ENCODE measurements at places on chromosomes 3 and 15.

- no peak for ATAC-seq
These were observed 17.2 kb downstream of the TMOD3 start for GRCh38 chr15:51846463-51847230.

GRCh38 chr3:4948395-4948794 is 30.8 kb upstream of the BHLHE40 start:
- no peak for ATAC-seq

- ATAC-seq, result no peak
These were observed 269.4 kb upstream of the TTC14 start for GRCh38 chr3:180332608-180333007.

DNA sequence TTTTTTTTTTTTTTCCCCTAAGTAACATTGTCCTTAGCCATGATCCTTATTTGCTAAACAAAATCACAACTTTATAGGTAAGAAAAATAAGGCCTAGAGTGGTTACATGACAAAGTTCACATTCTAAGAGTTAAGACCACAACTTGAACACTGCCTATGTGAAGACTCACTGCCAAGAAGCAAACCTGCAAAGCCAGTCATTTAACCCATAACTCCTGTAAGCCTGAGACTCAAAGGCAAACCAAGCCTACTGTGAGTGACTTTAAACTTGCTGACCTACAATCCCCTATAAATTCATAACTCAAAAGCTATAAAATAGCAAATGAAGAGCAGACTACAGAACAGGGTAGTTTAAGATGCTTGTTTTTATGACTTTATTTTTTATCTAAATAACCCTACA is 12.9 kb upstream of the ANKRD28 start:
- no peak for ATAC-seq

DNA sequence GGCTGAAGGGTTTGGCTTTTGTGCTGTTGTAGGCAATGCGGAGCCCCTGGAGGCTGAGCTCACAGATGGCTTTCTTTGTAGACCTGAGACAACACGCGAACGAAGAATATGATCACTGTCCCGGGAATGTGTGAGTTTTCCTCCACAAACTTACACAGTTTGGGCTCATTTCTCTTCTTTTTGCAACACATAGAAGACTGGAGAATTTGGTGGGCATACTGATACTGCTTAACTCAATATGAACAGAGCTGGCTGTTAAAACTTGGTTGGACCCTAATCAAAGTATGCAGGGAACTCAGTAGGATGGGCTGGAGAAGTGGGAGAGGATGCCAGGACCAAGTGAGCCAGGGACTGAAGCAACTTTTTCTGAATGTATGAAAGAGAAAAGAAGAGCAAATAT is 12.2 kb upstream of the RFC4 start:
- ATAC-seq, result no peak

DNA sequence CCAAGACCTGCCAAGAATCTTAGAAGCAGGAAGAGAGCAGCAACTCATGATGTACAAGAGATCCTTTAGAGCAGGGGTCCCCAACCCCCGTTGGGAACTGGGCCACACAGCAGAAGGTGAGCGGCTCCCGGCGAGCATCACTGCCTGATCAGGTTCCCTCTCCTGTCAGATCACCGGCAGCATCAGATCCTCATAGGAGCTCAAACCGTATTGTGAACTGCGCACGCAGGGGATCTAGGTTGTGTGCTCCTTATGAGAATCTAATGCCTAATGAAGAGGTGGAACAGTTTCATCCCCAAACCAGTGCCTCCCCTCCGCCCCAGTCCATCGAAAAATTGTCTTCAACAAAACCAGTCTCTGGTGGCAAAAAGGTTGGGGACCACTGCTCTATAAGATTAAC is 13.8 kb downstream of the SLC41A3 start:
- ATAC-seq, result no peak

GRCh38 chr3:127714125-127714571 is 41.4 kb downstream of the ABTB1 start:
- ATAC-seq, result no peak

DNA sequence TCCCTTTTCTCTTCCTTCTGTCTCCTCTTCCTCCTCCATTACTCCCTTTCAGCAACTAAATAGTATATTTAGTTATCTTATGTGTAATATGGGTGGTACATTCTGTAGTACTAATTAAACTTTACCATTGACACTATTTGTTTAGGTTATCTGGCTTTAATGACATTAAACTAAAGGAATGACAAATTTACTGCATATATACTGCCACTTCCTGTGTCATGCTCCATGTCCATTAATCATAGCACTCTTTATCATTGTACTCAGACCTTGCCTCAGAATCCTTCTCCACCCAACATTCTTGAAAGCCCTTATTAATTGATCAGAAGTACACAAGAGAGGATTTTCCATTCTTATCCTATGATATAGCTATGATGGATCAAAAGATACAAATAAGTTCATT is 244.2 kb downstream of the NAALADL2 start:
- ATAC-seq, result no peak

DNA sequence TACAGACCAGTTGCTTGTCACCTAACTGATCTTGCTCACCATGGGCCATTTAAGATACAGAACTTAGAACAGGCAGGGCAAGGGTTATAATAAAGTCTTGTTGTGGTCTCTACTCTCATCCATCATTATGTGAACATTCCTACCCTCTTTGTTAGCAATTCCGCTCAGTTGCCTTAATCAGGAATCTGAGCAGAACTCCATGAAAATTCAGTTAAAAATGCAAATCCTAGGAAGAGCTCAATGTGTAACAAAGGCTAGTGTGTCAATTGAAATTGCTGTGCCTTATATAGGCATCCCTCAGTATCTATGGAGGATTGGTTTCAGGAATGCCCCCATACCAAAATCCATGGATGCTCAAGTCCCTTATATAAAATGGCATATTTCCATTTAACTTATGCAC is 44.5 kb downstream of the CP start:
- ATAC-seq, result no peak

- no peak for ATAC-seq
These were observed 173.8 kb upstream of the THBS1 start for GRCh38 chr15:39407116-39407515.

DNA sequence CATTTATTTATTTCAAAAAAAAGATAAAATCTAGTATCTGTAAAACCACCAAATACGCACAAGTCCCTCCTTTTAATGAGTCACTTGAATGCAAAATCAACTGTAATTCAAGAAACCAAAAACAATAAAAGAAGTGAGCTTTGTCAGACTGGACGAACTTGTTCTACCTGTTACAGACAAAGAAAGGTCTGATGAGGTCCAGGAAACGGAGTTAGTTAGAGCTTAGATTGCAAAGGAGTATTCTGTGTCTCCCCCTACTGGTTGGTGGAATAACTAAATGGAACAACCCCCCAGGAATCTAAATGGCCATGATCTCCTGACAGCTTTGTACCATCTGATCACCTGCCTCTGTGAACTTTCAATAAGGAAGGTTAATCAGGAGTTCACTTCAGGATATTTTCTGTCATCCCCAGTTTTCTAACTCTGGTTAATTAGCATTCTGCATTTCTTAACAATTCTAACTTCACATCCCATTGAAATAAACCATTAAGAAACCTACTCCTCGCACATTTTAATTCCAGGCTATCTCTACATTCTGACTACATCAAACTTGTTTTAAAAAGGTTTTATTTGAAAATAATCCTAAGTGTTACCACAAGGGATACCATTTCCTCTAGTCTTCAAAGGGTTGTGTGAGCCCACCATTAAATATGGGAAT is 333.0 kb upstream of the SATB1 start:
- ATAC-seq, result no peak

DNA sequence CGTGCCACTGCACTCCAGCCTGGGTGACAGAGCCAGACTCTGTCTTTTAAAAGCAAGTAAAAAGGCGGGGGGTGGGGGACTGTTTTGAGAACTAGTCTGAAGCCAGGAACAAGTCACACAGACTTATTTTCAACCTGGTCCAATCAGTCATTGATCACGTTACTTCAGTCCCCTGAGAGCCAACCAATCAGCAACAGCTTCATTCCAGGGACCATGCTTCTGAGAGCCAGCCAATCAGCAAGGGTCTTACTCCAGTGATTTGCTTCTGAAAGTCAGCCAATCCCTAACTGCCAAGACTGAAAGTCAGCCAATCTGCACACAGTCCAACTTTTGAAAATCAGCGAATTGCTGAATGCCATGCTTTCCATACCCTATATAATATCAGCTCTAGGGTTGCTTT is 48.6 kb upstream of the C15orf39 start:
- ATAC-seq, result no peak

DNA sequence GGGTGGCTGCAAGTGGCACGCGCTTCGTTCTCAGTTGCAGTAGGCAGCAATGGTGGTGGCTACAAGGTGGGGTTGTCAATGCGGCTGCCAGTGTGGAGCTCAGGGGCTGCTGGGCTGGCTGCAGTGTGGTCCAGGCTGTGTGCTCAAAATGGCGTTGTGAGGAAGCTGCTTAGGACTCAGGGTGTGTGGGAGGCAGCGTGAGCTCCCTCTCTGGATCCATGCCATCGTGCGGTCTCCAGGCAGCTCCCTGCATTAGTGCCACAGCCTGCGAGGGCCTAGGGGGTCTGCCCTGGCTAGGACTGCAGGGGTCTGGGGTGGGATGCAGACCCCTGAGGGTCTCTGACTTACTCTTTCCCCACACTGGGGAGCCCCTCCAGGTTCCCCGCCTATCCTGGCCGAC is 397.2 kb downstream of the OCA2 start:
- ATAC-seq, result no peak

- no peak for ATAC-seq
These were observed 78.8 kb upstream of the CTNNB1 start for GRCh38 chr3:41120460-41120859.

- no peak for ATAC-seq
These were observed 89.9 kb upstream of the P3H2 start for GRCh38 chr3:190210608-190211007.

DNA sequence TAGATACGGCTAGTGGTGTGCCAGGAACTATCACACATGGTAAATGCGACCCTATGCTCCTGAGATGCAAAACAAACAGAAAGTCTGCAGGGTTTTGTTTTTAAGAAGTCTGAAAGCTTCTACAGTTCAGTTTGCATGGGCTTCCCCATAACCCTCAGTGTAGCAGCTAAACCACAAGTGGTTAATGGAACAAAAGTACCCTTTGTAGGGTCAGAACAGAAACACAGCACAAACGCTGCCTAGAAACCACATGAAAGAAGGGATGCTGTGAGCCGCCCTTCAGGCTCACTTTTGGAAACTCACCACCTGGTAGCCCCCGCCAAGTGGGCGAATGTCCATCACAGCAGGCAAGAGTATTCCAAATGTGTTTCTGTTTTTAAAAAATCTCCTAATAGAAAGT is 46.2 kb downstream of the CTDSPL start:
- no peak for ATAC-seq

GRCh38 chr15:90582553-90582952 is 52.8 kb downstream of the CRTC3 start:
- ATAC-seq, result no peak

- peak; percentile 67 for ATAC-seq
These were observed 31.9 kb downstream of the RAB8B start for GRCh38 chr15:63221346-63221745.

- no peak for ATAC-seq
These were observed 711.6 kb downstream of the MECOM start for GRCh38 chr3:168951884-168952283.
